ENCODE measurements at places on chromosomes 1 and 21.

- DNase-seq = no peak
Observed at GRCh38 chr1:20183616-20184271, 2.2 kb upstream of the UBXN10 start.

GRCh38 chr1:218480588-218481099, 135.5 kb downstream of the TGFB2 start:
- DNase-seq = no peak

DNA sequence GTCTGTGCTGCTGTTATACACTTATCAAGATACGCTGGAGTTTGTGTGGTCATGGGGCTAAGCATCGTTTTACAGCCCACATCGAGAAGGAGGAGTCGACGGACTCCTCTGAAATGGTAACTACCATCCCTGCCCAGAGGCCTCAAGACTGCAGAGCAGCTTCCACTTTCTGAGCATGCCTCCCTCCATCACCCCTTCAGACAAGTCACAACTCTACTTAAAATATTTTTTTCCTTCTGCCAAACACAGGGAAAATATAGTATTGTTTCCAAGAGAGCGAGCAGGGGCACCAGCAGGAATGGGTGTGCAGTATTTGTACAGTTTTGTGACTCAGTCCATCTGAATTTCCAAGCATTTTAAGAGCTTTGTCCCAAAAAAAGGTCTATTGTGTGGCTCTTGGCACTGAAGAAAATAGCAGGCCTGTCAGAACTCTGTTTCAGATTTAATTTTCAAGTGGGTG, 14.1 kb downstream of the EVA1C start:
- DNase-seq = no peak

DNA sequence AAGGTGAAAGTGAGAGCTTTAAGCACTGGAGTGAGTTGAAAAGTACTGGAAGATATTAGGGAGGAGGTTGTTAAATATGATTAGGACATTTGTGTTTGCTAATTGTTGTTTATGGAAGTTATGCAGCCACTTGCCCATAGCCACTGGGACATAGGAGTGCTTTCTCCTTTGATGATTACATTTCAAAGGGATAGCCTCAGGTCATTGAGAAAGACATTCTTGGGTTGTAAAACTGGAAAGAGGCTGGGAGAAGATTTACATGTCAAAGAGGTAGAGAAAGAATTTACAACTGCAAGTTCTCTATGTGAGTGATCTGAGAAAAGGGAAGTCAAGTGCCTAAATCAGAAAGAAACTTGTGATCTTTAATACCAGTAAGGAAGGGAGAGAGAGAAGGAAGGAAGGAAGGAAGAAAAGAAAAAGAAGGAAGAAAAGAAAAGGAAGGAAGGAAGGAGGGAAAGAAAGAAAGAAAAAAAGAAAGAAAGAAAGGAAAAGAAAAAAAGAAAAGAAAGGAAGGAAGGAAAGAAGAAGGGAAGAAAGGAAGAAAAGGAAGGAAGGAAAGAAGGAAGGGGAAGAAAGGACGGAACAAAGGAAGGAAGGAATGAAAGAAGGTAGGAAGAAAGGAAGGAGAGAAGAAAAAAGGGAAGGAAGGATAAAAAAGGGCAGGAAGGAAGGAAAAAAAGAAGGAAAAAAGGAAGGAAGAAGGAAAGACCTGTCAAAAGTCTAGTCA, 284.6 kb upstream of the DPYD start:
- DNase-seq = no peak

DNA sequence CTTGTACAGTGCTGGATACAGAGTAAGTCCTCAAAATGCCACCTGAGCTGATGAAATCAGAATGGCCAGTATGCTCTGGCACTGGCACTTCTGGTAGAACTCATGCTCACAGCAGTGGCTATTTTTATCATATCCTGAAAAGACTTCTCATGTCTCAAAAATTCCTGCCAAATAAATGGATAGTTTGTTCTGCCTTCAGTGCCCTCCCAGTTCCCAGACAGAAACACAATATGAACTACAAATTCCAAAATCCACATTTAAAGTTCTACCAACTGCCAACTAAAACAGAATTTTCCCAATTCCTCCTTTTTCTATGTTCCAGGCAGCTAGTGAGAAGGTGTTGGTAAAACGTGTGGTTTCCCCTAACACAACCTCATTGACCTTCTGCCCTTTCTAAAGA, 51.4 kb upstream of the RGS1 start:
- no peak for DNase-seq

DNA sequence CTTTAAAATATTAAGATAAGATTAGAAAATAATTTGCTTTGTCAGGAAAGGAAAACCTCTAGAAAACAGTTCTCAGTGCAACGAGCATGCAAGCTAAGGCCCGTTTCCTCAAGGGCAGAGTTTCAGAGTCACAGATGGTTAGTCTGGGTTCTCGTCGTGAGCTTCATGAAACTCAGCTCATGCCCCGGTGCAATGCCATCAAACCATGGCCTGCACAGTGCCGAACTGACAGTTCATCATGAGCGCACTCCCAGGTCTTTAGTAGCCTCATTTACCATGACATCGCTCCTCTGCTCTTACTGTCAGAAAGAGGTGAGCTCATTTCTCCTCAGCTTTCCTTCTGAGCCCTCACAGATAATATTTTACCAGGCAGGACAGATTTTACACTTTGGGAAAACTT, 319.2 kb downstream of the NTNG1 start:
- DNase-seq = no peak

DNA sequence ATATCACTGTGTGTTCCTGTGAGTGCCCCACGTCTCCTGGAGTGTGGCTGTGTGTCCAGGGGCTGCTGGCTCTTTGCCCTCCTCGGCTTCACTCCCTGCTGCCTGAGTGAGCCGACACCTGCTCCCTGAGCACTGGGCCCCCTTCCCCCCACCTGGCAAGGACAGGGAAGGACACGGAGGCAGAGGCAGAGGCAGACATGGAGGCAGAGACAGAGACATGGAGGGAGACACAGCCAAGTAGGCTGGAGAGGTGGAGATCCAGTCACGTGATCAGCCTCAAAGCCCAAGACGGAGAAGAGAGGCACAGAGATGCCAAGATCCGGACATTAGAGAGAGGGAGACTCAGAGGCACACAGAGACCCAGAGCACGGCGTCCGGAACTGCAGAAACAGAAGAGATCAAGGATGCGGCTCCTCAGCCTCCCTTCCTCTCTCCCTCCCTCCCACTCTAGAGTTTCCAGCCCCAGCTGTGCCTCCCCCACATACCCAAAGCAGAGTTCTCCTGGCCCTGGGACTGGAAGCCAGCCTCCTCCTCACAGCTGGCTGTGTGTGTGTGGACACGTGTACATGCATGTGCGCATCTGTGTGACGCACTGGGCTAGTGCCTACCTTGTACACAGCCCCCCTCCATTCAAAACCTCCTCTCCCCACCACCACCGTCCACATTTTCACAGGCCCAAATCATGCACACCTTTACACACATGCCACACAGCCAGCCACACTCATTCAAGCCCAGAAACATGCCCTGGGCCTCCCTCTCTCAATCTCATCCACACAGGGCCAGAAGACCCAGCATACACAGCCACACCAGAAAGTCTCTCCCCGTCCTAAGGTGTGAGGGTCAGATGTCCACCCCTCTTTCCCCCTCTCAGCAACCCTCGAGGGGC, 39.1 kb upstream of the WASF2 start:
- no peak for DNase-seq

- DNase-seq = no peak
Observed at GRCh38 chr1:16464917-16465625, 24.5 kb downstream of the NECAP2 start.

DNA sequence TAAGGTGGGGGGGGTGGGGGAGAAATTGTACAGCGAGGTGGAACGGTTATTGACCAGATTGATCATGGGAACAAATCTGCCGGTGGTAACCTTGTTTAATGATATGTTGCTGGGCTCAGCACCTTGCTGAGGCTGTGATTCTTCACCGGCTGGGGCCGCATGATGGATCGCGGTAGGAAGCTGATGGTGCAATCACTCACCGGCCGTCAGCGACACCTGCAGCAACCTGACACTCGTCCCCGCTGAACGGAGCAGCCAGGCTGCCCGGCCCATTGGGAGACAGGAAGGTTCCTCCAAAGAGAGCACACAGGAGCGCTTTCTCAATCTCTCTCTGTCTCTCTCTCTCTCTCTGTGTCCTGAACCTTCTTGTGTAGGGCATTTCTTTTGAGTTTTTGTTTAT, 128.5 kb upstream of the RRP15 start:
- no peak for DNase-seq

GRCh38 chr21:37797403-37797802, 118.9 kb downstream of the KCNJ6 start:
- DNase-seq = no peak

GRCh38 chr1:61444288-61444687, 280.7 kb downstream of the TM2D1 start:
- no peak for DNase-seq

DNA sequence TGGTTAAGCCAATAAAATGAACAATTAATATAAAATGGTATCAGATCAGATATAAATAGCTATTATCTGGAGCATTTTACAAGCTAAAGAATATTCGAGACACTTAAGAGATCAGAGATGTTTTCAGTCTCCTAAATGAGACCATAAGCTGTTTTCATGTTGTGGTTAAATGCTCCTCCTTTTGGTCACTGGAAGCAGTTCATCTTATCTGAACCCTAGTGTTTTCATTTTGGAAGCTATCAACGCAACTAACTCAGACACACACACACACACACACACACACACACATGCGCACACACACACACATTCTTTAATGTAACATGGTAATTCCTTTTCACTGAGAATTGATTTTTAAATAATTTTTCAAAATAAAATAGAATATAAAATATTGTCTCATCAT, 10.0 kb upstream of the LRRC8C start:
- DNase-seq = no peak

DNA sequence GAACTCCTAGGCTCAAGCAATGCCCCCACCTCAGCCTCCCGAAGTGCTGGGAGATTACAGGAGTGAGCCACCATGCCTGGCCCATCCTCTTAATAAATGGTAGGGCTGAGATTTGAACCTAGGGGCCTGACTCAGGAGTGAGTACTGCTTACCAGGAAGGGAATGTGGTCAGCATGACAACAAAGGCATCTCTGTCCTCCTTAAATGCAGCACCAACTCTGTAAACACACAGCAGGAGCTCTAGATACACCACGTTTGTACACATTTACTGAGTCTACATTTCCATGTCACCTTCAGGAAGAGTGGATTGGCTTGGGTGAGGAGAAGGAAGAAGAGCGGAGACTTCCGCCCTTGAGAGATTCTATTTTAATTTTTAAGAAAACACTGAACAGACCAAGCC, 38.5 kb downstream of the HIVEP3 start:
- DNase-seq = no peak

DNA sequence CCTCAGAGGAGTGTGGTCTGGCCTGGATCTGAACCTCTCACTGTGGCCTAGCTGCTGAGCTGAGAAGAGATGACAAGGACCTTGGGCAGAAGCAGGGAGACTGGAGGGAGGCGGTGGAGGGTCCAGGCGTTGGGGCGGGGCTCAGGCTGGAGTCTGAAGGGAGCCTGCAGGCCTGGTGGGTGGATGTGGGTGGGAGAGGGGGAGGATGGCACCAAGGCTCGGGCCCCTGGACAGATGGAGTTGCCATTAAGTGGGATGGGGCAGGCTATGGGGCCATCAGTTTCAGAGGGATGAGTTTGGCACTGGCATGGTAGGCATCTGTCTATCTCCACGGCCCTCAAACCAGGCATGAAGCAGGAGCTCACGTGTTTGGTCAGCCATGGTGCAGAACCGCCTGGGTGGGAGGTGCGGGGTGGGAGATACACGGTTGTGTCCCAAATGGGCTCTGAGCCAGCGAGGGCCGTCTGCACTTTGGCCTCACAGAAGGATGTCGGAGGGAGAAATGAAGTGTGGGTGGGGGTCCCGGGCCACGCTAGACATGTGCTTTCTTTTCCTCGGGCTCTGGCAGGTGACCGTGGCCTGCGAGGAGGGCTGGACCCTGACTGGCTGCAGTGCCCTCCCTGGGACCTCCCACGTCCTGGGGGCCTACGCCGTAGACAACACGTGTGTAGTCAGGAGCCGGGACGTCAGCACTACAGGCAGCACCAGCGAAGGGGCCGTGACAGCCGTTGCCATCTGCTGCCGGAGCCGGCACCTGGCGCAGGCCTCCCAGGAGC, 23.6 kb downstream of the PCSK9 start:
- DNase-seq = no peak

GRCh38 chr1:149997585-149998262, 12.8 kb downstream of the OTUD7B start:
- DNase-seq = no peak

DNA sequence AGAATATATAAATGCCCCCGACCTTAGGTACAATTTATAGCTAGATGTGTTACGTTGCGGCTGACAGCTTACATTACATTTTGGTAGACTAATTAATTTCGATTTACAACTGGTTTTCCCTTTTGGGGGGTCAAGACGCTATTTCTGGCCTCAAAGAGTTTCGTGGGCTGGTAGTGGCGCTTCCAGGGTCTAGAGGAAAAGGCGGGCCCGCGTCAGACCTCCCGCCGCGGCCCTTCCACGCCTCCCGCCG, 391 bp downstream of the IFT25 start:
- DNase-seq = no peak

DNA sequence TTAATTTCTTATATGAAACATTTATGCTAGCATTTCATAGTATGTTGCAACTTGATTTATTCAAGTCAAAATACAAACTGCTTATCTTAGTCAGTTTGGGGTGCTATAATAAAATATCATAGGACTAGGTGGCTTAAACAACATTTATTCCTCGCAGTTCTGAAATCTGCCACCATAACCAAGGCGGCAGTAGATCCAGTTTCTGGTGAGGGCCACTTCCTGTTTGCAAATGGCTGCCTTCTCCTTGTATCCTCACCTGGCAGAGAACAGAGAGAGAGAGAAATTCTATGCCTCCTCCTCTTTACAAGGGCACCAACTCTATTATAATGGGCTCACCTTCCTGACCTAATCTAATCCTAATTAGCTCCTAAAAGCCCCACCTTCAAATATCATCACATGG, 76.1 kb upstream of the RGS2 start:
- no peak for DNase-seq

- DNase-seq = no peak
Observed at GRCh38 chr1:24317956-24318614, 1.1 kb upstream of the GRHL3 start.

DNA sequence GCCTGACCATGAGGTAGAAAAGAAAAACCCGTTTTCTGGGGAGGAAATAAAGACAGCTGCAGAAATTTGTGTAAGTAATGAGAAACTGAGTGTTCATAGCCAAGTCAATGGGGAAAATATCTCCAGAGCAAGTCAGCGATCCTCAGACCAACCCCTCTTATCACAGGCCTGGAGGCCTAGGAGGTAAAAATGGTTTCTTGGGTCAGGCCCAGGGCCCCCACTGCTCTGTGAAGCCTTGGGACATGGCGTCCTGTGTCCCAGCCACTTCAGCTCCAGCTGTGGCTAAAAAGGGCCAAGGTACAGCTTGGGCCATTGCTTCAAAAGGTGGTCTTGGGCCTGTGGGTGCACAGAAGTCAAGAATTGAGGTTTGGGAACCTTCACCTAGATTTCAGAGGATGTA, 101.0 kb downstream of the NPHS2 start:
- DNase-seq = no peak

GRCh38 chr21:44352253-44352860, 1.1 kb upstream of the TRPM2 start:
- DNase-seq = no peak

- DNase-seq = no peak
Observed at GRCh38 chr1:34296059-34296458, 119.4 kb downstream of the C1orf94 start.
